Kidney (tissue), 22 donors: ENCODE measurements at places on chromosomes 1 and 21. TPM values are rescaled to one million over a fixed set of nuclear protein-coding genes. Genes with fewer than 3 reads are reported as not detected.

The LMX1A gene
- not detected for total RNA-seq

The CD247 gene
- 7.7 TPM for total RNA-seq

The AADACL4 gene
- total RNA-seq = 0.16 TPM

The IRF6 gene
- 37.1 TPM for total RNA-seq

The DMBX1 gene
- not detected for total RNA-seq

The TFF2 gene
- total RNA-seq = not detected

The SH3BGR gene
- 4.0 TPM for total RNA-seq

The OR6N1 gene
- total RNA-seq = not detected
